NCI-H1105 treated with DMSO at 0.1 percent for 48 hours (cell line): ENCODE measurements at places on chromosomes 3 and 15.

DNA sequence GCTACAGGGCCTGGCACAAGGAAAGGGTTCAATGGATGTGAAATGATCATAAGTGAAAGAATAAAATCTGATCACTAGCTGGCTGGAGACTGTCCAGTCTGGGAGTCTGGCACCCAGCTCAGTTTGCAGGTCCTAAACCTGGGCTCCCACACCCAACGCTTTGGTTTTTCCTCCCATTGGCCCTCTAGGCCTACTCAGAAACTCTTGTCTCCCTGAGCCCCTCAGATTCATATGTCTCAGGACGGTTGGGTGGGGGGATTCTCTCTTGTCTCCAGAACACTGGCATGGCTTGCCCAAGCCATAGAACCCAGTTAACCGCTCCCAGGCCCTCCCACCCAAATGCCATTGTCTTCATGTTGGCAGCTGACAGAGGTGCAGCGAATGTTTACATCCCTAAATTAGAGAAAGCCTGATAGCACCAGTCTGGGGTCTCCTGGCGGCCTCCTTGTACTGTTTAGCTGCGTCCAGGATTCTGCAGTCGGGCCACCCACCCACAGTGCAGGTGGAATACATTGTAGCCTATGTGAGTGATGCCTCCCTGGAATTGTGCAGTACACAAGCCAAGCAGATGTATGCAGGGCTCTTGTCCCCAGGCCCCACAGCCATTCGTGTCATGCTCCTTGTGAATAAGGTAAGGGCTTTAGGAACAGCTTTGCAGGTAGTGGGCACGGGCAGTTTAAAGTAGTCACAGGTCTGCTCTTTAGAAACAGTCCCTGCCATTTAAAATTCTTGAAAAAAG, 266.3 kb downstream of the XXYLT1 start:
- DNase-seq = no peak

DNA sequence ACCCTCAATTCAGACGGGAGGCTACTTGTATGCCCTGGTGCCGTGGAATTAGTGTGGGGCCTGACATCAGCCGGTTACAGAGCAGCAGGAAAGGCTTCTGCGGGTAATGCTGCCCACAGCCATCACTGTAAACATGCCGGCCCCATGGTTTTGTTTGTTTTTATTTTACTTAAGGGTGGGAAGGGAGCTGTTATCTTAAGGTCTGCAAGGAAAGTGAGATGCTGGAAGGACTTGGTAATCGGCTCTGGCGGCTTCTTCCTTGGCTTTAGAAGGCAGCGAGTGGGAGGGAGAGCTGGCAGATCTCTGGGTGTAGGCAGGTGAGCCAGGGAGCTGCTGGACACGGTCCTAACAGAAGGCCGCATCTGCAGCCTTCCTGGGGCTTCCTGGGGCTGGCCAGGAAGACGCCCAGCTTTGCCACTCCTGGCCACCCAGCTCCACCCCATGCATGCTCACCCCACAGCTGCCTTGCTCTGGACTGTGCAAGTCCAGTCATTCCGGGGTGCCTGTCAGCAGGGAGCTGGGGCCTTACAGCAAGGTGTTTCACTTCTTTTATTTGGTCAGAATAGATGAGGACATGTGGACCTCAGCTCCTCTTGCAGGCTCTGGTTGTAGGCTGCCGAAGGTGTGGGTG, 54.1 kb upstream of the FURIN start:
- DNase-seq = no peak

DNA sequence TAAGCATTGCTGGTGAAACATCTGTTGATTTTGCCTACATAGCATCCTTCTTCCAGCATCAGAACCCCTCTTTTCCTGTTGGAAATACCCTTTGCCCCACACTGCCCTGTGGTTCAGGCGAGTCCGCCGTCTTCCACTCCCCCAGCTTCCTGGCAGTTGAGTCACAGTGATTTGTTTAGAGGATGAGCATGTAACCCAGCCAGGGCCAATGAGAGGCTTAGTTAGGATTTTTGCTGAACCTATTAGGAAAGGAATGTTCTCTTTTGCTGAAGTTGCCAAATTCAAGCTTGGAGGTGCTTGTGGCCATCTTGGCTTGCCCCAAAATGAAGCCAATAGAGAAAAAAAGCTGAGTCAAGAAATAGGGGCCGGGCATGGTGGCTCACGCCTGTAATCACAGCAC, 19.0 kb upstream of the MEX3B start:
- no peak for DNase-seq

DNA sequence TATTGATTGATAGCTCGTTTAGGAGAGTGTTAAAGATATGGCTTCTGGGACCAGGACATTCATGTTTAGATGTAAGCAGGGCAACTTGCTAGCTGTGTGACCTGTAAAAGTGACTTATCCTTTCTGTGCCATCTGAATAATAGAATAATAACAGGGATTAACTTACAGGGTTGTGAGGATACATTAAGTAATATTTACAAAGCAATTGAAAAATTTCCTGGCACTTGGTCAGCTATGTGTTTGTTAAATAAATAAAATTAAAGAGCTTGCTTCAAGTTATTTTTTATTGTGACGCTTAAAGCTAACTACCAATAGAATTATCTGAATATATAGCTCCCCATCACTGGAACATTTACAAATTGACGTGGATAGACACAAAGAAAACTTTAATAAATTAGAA, 287.9 kb upstream of the CDIN1 start:
- peak; percentile 48 for DNase-seq

DNA sequence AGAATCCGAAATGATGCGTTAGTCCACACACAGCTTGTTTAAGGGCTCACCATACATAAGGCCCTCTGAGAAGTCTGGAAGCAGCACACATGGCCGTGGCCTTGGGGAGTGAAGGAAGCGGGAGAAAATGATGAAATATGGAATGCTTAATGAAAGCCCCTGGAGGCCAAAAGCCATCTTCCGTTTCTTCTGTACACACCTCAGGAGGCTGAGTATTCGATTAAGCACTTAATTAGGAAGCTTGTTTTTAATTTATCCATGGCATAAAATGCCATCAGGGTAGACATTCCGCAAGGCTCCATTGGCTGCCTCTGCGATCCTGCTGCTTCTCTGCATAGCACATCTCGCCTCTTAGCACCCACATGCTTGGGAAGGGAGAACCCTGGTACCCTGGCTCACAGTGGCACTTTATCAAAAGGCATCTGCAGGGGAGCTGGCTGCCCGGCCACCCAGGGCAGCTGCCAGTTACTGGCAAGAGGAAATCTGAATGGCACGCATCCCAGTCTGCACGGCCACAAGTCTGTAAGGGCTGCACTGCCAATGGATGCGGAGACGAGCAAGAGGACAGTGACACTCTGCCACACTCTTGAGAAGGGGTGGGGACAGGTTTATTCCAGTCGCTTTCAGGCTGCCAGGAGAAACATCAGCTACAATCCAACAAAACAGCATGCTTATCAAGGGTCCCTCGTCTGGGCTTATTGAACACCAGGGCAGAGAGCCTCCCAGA, 356.2 kb downstream of the OCA2 start:
- DNase-seq = no peak

DNA sequence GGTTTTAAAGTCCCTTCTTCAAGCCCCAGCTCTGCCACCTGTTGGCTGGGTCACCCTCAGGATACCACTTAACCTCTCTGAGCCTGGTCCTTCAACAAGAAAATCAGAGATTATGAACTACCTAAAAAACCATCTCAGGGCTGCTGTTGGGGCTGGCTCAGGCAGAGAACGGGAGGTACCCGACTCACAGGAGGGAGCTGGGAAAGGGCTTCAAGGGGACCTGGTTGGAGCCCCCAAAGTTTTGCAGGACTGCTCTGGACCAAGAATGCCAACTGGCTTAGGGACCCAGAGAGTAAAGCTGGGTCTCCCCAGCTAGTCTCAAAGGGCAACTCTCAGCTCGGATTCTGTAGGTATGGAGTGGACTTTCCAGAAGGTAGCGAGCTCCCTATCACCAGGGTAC, 41.5 kb downstream of the WNT7A start:
- DNase-seq = no peak

DNA sequence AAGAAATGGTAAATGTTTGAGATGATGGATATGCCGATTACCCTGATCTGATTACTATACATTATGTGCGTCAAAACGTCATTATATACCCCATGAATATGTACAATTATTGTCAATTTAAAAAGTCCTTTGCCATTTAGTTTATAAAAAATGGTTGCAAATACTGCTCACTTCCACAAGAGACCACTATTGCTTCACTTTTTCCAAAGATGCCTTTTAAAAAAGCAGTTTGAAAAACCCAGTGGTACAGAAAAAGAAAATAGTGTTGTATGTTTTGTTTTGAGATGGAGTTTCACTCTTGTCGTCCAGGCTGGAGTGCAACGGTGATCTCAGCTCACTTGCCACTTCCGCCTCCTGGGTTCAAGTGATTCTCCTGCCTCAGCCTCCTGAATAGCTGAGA, 39.3 kb downstream of the EDEM1 start:
- peak; percentile 17 for DNase-seq

DNA sequence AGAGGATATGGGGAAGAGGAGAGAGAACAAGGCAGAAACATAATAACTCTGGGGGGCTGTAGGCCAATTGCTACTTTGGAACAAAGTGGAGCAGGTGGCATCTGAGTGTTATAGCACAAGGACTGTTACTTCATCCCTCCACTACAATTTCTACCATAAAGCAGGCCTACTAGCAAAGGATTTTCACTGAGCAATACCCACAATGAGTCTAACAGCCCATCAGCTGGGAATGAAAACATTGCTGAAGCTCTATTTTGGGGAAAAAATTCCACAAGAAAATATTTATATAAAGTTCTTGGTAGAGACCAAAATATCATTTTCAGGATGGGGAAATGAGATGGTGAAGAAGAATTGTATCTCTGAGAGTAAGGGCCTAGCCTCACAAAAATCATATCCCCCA, 3.6 kb upstream of the SHC4 start:
- DNase-seq = no peak

DNA sequence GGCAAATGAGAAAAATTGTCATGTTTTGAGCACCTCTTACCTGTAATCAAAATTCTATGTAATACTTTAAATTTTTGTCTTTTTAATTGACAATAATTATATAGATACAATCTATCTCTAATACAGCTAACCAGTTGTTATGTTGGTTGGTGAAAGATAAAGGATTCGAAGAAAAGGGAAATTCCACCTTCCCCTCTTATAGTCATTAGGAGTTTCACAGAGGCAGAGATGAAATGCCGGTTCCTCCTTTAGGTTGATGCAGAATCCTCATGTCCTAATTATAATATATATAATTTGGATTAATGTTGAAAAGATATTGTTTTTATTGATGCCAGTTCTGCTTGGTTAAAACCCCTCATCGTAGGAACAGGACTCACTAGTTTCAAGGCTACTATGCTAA, 67.1 kb downstream of the LRCH3 start:
- DNase-seq = no peak

GRCh38 chr3:137761563-137762503, 2.3 kb upstream of the SOX14 start:
- no peak for DNase-seq

DNA sequence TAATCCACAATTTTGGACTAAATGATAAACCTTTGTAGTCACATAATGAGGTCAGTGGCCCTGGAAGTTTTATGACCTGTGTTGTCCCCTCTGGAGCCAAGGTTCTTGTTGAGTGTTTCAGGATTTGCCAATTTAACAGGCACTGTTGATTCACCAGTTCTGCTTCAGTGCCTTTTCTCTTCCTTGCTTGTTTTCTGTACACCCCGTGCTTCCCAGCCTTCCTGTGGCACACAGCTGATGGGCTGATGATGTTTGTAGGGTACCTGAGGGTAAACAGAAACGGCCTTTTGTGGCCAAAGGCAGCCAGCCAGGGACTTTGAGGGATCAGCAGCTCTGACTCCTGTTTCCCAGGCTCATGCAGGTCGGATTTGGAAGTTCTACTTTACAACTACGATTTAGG, 13.3 kb downstream of the GYG1 start:
- DNase-seq = peak; percentile 69

- DNase-seq = peak; percentile 3
Measured at GRCh38 chr3:65210026-65210814, 522.4 kb upstream of the ADAMTS9 start.

- no peak for DNase-seq
Measured at GRCh38 chr3:196012941-196013476, 68.9 kb downstream of the TFRC start.

DNA sequence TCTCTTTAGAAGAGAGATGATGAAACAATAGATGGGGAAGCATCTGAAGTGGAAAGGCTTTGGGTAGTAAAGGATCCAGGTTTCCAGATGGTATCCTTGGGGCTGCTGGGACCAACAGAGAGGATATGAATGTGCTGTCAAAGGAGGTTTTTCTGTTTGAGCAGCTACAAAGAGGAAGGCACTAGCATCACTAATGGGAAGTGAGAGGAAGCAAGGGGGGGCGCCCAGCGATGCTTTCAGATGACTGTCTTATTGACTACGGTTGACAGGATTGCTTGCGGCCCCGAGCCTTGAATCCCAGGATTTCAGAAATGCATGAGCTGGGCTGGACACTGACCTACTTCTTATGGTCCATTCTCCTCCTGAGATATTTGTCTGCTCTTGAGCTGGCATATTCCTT, 103.8 kb upstream of the GALNT15 start:
- no peak for DNase-seq

- DNase-seq = peak; percentile 23
Measured at GRCh38 chr15:91522605-91523332, 330.7 kb upstream of the SLCO3A1 start.

GRCh38 chr3:109269577-109270275, 46.6 kb downstream of the DPPA2 start:
- DNase-seq = no peak

DNA sequence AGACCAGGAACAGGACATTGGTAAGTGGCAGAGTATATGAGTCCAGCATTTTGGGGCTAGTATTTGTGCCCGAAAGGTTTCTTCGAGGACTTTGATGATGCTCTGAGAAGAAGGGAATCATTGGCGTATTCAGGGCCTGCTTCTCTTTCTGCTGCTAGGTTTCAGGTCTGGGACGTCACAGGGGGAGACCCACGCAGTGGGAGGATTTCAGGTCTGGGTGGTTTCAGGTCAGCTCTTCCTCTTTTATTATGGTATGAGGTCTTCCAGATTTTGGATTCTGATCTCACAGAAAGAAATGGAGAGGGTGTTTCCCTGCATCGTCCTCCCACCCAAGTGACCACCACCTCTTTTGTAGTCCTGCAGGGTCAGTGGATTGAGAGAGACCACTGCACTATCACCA, 62.5 kb downstream of the CDAN1 start:
- DNase-seq = no peak
